ENCODE measurements at places on chromosomes 11 and 22.

- no peak for DNase-seq
Measured at GRCh38 chr11:45282081-45282480, 4.1 kb downstream of the SYT13 start.

- no peak for DNase-seq
Measured at GRCh38 chr22:44094751-44095302, 70.7 kb downstream of the PARVB start.

DNA sequence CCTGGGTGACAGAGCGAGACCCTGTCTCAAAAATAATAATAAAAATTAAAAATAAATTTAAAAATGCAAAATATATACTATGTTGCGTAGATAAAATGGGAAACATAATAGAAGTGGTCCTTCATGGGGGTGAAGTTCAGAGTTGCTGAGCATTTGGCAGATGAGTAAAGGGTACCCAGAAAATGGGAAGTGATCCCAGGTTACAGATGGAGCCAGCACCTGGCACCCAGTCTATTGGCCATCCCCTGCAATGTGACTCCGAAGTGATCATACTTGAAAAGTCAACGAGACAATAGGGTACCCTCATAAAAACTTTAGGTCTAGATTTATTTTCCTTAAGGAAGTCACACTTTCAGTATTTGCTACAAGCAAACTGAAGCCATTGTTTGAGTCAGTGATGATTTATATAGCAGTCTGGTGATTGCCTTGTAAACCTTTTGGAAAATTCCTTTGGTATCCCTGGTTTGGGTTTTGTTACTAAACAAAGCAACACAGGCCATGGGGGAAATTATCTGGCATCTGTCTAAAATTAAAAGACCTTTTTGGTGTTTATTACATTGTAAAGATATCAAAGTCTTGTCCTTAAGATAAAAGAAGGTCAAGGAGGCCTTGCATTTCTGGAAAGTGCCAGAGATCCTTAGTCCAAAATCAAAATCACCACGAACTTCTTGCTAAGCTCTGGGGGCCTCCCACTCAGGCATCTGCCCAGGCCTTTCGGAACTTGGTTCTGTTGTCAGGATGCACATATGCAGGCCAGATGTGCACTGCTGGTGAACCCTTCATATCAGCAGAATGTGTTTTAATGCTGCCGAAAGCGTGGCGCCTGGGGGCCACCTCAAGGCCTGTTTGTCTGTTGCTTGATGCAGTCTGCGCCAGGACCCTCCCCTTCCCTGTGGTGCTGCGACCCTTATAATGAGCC lies 4.3 kb downstream of the SMARCB1 start:
- DNase-seq: no peak

- DNase-seq: no peak
Measured at GRCh38 chr22:33578752-33579151, 341.5 kb downstream of the LARGE1 start.

DNA sequence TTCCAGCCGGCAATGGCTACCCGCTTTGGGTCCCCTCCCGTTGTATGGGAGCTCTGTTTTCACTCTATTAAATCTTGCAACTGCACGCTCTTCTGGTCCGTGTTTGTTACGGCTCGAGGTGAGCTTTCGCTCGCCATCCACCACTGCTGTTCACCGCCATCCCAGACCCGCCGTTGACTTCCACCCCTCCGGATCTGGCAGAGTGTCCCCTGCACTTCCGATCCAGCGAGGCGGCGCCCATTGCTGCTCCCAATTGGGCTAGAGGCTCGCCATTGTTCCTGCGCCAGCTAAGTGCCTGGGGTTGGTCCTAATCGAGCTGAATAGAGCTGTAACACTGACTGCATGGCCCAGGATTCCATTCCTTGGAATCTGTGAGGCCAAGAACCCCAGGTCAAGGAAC lies 359.9 kb downstream of the CTTN start:
- no peak for DNase-seq

DNA sequence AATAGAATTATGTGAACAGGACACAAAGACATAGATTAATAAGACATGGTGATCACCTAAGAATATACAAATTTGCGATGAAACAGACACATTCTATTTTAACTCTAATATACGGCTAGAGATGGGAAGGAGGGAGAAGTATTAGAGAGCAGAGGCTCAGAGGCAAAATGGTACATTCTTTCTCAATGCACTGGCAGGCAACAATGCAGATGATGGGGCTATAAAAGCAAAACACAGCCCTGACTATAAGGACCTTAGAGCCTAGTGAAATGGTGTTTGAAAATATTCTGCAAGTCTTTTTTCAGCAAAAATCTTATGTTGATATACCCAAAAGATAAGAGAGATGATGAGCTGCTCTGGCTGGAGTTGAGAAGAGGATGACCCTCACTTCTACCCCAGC lies 13.1 kb downstream of the TCF20 start:
- no peak for DNase-seq

GRCh38 chr22:38554281-38554680 lies 15.7 kb downstream of the DMC1 start:
- DNase-seq: no peak

DNA sequence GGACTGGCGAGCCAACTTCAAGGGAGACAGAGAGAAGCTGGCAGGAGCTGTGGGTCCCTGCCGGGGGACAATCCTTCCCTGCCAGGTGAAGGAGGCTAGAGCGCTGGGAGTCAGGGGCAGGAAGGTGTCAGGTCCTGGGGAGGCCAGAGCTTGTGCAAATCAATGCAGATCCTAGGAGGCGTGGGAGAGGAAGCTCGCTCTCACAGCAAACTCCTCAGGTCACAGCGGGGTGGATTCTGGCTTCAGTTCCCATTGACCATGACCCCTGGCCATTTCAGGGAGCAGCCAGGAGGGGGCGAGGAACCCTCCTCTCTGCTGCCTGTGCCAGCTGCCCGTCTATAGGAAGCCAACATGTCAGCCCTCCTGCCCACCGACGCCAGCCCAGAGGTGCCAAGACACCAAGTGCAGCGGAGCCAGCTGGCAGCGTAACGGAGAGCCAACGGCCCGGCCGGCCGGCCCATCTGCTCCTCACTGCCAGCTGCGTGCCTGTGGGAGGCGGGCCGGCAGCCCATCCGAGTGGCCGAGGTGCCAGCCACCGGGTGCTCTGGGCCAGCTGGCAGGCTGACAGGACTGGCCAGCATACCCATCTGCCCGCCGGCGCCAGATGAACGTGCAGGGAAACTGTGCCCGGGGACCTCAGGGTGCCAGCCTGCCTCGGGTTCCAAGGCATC lies 374.8 kb downstream of the MIAT start:
- no peak for DNase-seq

DNA sequence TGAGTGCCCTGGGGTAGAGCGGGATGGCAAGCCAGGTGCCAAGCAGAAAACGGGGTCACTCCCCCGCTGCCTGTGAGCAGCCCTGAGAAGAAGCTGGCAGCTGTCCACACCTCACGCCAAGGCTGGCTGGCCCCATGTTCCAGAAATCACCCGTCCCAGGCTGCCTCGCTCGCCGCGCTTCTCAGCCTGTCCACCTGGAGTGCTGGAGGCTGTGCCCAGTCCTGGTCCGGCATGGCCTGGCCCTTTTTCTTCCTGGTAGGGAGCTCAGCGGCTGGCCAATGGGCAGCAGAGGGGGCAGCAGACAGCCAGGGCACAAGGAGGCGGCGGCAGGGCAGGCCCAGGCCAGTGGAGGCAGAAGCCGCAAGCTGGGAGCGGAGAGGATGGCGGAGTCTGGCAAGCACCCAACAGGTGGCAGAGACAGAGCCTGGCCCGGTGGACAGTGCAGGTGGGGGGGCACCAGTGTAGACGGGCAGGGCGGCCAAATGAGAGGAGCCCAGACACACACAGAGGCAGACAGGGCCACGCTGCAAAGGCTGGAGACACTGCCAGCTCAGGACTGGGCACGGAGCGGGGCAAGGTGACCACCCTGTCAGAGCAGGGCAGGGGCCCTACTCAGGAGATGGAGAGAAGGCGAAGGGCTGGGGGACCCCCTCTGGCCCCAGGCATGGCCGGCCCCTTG lies 37.2 kb upstream of the TH start:
- DNase-seq: peak; percentile 2

DNA sequence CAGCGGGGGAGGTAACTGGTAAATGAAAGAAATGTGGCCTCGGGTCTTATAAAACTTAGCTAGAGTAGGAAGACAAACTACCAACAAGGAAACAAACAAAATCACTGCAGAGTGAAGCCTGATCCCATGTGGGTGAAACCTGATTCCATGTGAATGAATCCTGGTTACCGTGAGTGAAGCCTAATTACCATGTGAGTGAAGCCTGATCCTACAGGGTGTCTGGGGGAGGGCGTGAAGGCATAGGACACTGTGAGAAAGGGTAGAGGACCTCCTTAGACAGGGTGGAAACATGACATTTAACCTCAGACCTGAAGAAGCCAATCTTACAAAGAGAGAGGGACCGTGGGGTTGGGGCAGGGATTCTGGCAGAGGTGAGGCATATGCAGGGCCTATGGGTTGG lies 106.2 kb upstream of the USP47 start:
- no peak for DNase-seq

DNA sequence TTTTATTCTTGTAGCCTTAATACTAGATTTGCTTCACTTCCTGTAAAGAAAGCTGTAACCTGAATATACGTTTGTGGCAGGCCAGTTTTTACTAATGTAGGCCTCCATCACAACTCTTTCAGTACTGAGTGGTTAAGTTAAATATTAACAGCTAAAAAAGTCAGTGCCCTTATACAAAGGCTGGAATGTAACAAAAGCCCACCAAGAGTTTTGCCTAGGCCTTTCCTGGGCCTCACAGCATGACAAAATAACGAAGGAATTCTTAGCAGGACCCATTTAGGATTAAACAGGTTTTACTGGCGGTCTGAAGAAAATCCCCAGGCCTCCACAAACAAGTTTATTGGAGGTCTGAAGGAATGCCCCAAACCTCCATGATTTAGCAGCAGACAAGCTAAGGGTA lies 43.7 kb downstream of the PIWIL3 start:
- no peak for DNase-seq

DNA sequence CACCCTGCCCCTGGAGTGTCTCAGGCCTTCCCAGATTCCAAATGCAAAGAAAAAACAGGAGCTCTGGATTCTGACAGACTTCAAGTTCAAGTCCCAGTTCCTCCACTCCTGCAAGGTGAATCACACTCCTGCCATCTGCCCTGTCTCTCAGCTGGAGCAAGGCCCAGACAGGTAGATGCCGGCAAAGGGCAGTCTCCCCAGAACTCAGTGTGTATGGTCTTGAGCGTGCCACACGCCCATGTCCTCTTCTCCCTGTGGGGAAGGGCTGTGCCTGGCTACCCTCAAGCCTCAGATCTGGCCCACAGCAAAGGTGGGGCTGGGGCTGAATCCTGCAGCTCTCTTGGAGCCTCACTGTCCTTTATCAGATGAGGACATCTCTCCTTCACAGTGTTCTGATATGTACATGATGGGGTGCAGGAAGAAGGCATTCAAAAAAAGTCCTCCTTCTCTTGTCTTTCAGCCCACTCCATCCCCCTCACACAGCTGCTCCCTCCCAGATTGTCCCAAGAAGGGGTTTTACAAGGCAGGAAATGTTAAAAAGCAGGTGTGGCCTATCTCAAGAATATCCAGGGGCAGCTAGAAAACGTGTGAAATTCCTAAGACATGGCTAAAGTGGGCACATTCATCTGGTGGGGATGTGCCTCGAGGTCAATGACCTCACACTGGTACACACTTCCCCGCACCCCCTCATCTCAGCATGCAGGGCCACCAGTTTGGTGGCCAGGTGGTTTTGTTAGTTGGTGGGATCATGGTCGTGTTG lies 27.7 kb upstream of the ARFGAP3 start:
- DNase-seq: no peak

GRCh38 chr11:7467652-7468051 lies 17.7 kb upstream of the OLFML1 start:
- peak; percentile 23 for DNase-seq

GRCh38 chr22:27274770-27275449 lies 526.6 kb downstream of the MN1 start:
- DNase-seq: no peak

- no peak for DNase-seq
Measured at GRCh38 chr11:45482331-45482730, 183.1 kb downstream of the CHST1 start.

DNA sequence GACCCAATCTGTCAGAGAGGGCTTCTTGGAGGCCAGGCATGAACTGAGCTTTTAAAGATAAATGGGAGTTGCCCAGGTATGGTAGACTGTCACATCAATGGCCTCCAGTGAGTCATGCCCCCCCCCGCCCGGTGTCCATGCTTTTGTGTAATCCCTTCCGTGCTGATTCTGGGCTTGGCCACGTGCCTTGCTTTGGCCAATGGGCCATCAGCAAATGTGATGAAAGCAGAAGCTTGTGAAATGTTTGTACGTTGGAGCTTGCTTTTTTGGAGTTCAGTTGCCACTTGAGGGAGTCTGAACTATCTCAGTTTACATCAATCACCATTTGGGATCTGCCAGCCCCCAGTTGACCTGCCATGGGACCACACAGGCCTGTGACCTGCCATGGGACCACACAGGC lies 4.3 kb upstream of the THY1 start:
- DNase-seq: no peak

DNA sequence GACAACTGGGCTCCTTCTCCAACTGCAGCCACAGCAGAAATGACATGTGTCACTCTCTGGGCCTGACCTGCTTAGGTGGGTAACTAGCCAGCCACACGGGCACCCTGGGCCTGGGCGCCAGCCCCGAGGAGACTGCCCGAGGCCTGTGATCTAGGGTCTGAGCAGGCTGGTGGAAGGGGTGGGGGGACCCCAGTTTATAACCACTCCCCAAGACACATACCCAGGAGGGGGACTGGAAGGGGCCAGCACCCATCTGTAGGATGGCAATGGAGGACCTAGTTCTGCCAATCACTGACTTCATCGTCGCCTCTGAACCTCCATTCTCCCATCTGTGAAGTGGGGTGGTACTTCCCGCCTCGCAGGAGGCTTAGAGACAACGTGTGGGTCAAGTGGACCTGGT lies 16.1 kb downstream of the CD5 start:
- no peak for DNase-seq

- DNase-seq: no peak
Measured at GRCh38 chr22:42844756-42845155, 12.3 kb downstream of the ARFGAP3 start.

GRCh38 chr22:30586414-30586813 lies 5.3 kb downstream of the PES1 start:
- no peak for DNase-seq

- no peak for DNase-seq
Measured at GRCh38 chr11:72760539-72761405, 8.6 kb upstream of the ARAP1 start.

GRCh38 chr11:32152216-32152615 lies 61.3 kb downstream of the RCN1 start:
- no peak for DNase-seq

DNA sequence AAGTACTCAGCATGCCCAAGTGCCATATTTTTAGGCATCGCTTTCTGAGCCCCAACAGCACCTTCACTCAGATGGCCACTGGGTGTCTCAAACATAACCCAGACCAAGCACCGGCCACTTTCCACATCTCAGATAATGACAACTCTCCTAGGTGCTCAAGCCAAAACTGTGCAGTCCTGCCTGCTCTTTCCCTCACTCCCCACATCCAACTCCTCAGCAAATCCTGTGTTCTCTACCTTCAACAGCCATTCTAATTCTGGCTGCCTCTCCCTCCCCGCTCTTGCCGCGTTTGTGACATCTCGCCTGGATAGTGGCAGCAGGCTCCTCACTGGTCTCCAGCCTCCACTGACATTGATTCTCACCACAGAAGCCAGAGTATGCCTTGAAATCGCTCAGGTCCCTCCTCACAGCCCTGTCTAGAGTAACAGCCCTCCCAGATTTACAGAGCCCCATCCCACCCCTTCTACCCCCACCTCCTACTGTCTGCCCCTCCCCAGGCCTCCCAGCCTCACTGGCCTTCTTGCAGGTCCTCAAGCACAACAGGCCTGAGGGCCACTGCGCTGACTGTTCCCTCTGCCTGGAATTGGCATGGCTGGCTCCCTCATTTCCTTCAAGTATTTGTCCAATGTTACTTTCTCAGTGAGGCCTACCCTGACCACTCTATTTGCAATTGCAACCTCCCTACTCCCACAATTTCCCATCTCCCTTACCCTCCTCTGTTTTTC lies 1.3 kb upstream of the PHETA2 start:
- DNase-seq: no peak
